Iris pigment epithelial cell (primary cell): ENCODE measurements at places on chromosomes 2 and 18.
A peak's percentile ranks its signal among the peaks of the same experiment; 100 is the strongest.

- DNase-seq: no peak
Measured at GRCh38 chr2:239249776-239250175, 151.0 kb downstream of the HDAC4 start.

GRCh38 chr2:234960175-234961088 is 8.6 kb downstream of the SH3BP4 start:
- no peak for DNase-seq

DNA sequence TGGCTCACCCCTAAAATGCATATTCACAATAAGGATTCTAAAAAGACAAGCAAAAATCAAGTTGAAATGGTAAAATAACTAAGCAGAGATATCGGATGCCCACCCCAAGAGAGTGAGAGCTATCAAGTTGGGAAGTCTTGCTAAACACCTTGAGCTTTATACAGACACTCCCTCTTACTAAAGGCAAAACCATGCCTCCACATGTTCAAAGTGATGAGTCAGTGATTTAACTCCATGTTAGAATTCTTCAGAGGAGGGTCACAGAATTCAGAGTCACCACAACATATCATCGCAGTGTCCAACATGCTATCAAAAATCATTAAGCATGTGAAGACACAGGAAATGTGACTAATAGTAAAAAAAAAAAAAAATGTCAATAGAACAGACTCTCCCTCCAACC is 20.6 kb upstream of the ST8SIA3 start:
- no peak for DNase-seq

GRCh38 chr2:195741191-195741590 is 84.2 kb downstream of the SLC39A10 start:
- DNase-seq: peak; percentile 64
